Daoy (cell line): ENCODE measurements at places on chromosomes 3 and 15. TPM values are rescaled to one million over a fixed set of nuclear protein-coding genes. Genes with fewer than 3 reads are reported as not detected.

DNA sequence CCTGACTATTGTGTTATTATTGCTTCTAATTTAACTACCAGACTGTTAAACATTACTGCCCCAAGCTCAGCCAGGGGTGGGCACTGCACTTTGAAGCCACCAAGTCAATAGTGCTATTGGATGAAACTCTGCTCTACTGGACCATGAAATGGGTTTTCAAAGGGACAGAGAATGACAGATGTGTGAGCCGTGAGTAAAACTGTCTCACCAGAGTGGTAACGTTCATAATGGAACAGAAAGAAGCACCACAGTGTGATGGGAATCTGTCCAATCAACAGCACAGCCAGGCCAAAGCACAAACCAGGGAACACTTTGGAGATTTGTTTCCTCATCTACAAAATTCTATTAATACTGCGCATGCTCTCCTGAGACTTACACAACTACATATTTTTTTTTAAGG is 171.8 kb upstream of the LPP start:
- no peak for DNase-seq

DNA sequence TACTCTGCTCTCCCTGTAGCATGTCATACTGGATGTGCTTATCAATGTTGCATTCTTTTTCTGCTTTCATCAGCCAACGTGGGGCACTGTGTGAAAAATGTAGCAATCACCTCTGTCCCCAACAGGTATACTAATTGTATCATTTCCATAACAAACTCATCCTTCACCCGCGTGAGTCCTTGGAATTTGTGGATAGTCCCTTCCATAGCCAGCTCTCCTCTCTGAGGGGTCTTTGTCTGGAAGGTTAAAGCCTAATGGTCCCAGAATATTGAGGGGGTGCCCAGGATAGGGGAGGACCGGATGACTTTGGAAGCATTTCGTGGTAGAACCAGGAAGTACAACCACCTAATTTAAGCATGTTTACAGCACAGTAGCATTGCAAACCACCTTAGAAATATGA is 124.6 kb downstream of the FOXB1 start:
- no peak for DNase-seq

DNA sequence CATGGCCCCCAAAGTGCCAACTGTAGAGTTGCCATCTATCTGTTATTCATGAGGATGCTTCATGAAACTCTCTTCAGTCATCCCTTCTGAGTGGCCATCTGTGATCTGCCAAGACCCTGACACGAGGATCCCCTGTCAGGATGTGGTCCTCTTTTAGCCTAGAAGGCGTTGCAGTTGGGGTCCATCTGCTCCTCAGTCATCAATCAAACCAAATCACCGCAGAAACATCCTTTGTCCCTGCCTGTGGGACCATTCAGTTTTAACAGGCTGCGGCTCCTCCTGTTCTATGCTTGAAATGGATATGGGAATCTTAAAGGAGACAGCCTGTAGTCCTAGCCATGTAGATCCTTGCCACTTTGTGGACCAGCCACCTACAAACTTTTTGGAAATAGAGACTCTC is 5.9 kb upstream of the RPS27L start:
- no peak for DNase-seq

The LSAMP gene
- 7.1 and 17.6 TPM in 2 replicates for total RNA-seq

The GATA2 gene
- 7.5 and 12.2 TPM in 2 replicates for total RNA-seq
